RCC 7860 (cell line): ENCODE measurements at places on chromosomes 5 and 9.

DNA sequence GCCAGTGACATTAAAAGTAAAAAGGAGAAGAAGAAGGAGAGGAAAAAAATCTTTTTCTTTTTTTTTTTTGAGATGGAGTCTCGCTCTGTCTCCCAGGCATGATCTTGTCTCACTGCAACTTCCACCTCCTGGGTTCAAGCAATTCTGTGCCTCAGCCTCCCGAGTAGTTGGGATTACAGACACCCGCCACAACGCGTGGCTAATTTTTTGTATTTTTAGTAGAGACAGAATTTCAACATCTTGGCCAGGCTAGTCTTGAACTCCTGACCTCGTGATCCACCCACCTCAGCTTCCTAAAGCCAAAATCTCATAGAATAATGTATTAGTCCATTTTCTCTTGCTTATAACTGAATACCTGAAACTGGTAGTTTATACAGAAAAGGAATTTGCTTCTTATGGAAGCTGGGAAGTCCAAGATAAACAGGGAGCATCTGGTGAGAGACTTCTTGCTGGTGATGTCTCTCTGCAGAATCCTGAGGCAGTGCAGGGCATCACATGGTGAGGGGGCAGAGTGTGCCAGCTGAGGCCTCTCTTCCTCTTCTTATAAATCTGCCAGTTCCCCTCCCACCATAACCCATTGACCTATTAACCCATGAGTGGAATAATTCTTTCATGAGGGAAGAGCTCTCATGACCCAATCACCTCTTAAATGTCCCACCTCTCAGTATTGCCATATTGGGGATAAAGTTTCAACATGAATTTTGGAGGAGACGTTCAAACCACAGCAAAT lies 466.3 kb downstream of the GADD45G start:
- no peak for DNase-seq

DNA sequence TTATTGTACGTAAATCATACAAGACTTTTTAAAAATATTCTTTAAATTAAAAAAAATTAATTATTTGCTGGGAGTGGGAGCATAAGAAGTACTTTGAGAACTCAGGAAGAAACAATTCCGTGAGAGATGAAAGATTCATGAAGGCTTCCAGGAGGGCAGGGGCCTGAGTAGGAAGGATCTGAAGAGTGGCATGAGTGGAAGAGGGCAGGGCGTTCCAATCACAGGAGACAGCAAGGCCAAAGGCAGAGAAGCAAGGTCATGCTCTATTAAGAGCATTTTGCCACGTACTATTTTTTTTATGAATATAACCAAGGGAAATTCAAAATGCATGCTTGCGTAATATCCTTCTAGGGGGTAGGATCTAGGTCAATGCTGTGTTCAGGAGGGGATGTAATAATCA lies 265.5 kb downstream of the ZNF608 start:
- DNase-seq: no peak

DNA sequence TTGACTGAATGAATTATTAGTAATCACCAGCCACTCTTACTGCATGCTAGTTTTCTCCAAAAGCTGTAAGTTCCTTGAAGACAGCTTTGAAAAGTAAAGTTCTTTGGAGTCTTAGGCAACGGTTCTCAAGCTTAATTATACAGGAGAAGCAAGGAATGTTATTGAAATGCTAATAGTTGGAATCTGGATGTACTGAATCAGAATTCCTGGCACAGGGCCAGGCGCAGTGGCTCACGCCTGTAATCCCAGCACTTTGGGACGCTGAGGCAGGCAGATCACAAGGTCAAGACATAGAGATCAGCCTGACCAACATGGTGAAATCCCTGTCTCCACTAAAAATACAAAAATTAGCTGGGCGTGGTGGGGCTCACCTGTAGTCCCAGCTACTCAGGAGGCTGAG lies 33.4 kb downstream of the GRIA1 start:
- no peak for DNase-seq

GRCh38 chr9:107832871-107833270 lies 343.3 kb upstream of the KLF4 start:
- DNase-seq: no peak

- DNase-seq: no peak
These were observed 23.1 kb downstream of the JAKMIP2 start for GRCh38 chr5:147759441-147759840.

DNA sequence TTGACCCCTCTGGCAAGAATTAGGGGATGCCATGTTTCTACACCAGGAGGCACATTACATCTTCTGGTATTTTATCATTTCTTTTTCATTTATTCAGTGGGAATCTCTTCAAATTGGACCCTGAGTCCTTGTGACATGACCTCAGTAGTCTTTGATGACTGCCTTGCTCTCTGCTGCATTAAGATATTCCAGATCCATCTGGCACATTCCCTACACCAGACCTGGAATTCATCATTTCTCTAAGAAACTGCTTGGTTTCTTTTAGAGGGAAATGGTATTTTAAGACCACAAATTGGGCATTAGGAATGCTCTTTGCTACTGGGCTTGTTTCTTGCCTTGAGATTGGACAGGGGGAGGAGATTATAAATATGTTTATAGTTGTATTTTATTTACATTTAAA lies 61.0 kb downstream of the GALNT10 start:
- no peak for DNase-seq

GRCh38 chr9:98897745-98898144 lies 46.0 kb upstream of the COL15A1 start:
- no peak for DNase-seq

DNA sequence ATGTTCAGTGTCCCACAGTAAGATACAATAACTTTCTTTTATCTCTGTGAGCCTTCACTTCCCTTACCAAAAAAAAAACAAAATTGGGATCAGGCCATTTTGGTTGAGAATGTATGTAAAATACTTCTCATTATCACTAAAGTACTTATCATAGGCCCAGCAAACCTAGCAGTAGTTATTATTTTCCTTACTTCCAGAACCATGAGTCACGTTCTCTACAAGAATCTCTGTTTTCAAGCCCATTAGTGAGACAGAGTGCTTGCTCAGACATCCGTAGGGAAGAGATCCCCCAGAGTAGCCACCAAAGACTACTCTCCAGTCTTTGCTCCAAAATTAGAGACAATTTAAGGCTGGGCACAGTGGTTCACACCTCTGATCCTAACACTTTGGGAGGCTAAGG lies 103.9 kb upstream of the NR5A1 start:
- no peak for DNase-seq

DNA sequence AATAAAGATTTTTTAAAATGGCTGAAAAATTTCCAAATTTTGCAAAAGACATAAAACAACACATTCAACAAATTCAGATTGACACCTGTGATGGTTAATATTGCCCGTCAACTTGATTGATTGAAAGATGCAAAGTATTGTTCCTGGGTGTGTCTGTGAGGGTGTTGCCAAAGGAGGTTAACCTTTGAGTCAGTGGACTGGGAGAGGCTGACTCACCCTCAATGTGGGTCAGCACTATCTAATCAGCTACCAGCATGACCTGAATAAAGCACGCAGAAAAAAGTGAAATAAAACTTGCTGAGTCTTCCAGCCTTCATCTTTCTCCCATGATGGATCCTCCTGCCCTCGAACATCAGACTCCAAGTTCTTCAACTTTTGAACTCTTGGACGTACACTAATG lies 868.0 kb upstream of the CTNND2 start:
- DNase-seq: no peak

GRCh38 chr5:35852084-35852734 lies 4.5 kb upstream of the IL7R start:
- peak; percentile 45 for DNase-seq

- no peak for DNase-seq
These were observed 39.3 kb upstream of the PHYKPL start for GRCh38 chr5:178271726-178272479.

- DNase-seq: no peak
These were observed 159.8 kb downstream of the SYK start for GRCh38 chr9:90961375-90961774.

DNA sequence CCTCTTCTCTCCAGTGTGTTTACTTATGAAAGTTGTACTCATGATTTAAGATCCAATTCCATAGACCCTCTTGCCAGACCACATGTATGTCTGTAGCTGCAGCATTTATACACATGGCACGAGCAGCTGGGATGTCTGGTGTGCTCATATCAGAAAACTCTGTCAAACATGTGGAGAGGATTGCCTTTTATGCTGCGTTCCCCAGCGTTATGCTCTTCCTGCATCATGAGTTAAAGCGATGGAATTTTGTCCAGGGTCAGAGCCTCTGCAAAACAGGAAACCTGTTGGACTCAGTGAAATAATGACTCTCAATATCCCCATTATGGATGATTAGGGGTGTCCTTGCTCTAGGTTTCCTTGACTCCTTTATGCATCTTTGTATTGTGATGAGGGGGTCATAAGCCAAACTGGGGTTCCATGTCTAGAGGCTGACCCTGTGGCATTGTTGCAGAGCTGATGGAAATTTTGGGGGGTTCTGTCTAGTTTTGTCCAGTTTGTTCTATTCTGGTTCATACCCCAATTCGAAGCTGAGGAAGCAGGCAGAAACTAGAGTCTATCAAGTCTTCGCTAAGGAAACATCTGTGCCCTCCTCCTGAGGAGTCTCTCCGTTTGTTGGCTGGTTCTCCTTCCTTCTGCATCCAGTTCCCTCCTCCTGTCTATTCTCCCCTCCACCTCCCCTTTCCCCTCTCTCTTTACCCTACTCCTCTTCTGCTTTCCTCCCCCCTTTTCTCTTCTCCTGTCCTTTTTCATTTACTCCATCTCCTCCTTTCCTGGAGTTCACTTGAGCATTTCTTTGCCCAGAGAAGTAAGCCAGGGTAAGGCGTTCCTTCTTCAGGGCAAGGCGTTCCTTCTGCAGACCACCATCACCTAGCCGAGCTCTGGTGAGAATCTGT lies 252.8 kb downstream of the MAST4 start:
- DNase-seq: no peak

DNA sequence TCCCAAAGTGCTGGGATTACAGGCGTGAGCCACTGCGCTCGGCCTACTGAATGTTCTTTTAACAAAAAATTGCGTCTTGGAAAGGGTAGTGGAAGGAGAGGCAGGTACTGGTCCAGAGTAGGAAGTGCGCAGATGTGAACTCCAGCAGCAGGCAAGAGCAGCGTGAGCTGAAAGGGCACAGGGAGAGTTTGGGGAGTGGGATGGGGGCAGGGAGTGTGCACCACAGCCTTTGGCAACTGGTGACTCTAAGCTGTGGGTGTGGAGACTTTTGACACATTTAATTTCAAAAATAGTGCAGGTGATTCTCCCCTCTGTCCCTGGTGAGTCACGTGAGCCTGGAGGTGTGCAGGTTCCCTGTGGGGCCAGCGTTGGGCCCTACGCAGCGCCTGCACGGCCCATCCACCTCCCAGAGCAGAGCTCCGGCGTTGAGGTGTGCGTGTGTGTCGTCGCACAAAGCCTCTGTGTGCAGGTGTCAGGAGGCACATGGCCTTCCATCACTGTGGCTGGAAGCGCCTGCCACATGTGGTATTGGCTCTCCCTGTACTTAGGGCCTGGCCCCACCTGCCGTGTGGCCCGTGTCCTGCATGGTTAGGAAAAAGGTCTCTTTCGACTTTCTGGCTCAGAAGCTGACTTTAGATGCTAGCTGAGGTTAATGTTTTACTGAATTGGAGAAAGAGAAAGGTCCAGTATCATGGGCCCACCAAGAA lies 11.5 kb downstream of the SQSTM1 start:
- no peak for DNase-seq

DNA sequence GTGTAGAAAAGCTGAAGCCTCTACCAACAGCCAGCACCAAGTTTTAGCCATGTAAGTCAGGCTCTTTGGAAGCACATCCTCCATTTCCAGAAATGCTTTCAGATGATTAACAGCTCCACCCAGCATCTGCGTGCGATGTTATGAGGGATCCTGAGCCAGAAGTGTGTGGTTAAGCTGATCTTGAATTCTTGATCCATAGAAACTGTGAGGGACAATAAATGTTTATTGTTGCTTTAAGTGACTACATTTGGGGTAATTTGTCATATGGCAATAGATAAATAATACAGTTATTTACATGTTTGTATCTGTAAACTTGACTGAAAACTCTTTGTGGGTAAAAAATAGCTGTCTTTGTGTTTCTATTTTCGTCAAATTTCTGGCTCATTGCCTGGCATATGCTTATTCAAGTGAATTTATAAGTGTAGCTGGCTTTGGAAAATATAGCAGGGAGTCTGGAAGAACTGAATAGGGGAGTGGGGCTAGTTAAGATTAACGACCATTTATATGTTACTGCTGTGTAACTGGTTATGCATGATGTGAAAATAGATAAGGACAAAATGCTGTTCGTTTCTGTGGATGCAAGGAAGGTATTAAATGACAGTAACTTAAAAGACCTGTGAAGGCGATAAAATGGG lies 234.1 kb downstream of the LRRC70 start:
- DNase-seq: no peak

- DNase-seq: no peak
These were observed 84.5 kb downstream of the NRG2 start for GRCh38 chr5:139958432-139959148.

- DNase-seq: no peak
These were observed 68.0 kb upstream of the IRX4 start for GRCh38 chr5:1950708-1951103.

DNA sequence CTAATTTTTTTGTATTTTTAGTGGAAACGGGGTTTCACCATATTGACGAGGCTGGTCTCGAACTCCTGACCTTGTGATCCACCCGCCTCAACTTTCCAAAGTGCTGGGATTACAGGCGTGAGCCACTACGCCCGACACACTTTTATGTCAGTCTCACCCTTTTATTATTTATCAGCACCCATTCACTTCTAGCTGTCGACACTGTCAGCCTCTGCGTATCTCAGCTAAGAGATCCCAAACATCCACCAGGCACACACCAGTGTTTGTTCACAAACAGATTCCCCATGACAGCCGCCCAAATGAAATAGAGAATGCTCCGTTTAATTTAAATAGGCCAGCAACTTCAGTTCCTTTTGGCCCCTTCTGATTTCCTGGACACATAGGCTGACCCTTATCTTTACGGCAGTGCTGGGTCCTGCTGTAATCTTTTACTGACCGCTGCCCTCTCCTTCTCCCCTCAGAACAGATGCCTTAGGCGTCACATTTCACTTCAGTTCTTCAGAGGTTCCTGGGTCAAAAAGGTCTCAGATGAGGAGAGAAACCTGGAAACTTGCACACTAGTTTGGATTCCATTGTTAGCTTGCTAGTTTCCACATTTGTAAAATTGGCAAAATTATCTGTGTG lies 43.1 kb upstream of the CKMT2 start:
- no peak for DNase-seq

GRCh38 chr9:98823666-98824334 lies 16.3 kb downstream of the GALNT12 start:
- DNase-seq: no peak

- DNase-seq: no peak
These were observed 18.5 kb downstream of the MRPS27 start for GRCh38 chr5:72301557-72301956.

DNA sequence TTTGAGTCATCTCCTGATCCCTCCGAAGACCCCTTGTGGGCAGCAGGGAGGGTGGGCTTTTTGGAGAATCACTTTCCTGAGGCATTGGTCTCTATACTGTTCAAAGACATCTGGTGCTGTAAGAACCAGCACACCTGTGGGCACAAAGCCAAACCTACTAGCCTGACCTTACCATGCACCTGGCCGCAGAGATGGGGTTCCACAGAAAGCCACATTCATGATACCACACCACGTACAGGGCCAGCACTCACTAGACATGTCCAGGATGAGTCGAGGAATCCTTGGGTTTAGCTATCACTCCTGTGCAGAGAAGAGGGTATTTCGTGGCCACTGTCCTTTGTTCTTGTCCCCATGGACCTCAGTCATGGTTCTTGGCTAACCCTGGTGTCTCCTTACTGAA lies 203.4 kb downstream of the CACNA1B start:
- no peak for DNase-seq

GRCh38 chr5:140672455-140673186 lies 755 bp downstream of the DND1 start:
- no peak for DNase-seq

- peak; percentile 96 for DNase-seq
These were observed 333.5 kb upstream of the ACTBL2 start for GRCh38 chr5:57816108-57816507.
